ENCODE measurements at places on chromosomes 13 and 19.

GRCh38 chr19:39915848-39916215 lies 18.6 kb downstream of the FCGBP start:
- DNase-seq = no peak

- no peak for DNase-seq
Observed at GRCh38 chr19:42343344-42344110, 18.1 kb downstream of the MEGF8 start.

DNA sequence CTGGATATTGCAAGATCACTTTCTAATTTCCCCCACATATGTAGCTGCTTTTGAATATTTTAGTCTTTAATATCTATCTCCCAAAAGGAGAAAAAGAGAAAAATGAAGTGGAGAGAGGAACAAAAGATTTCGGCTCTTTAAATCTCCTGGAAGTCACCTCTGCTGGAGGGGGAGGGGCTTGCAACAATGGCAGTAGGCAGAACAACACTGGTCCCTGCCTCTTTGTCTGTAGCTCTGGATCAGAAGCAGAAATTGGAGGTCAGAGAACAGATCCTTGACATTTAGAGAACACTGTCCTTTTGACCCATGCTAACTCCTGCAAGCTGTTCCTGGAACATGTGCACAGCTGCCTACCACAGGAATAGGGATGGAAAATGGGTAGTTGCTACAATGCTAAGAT lies 86.7 kb upstream of the GPR12 start:
- no peak for DNase-seq

- DNase-seq = peak; percentile 66
Observed at GRCh38 chr19:13099073-13099999, 3.3 kb downstream of the LYL1 start.

- DNase-seq = no peak
Observed at GRCh38 chr19:43625918-43626579, 6.6 kb upstream of the ZNF428 start.

- no peak for DNase-seq
Observed at GRCh38 chr19:900302-901111, 7.2 kb downstream of the RNU6-9 start.

DNA sequence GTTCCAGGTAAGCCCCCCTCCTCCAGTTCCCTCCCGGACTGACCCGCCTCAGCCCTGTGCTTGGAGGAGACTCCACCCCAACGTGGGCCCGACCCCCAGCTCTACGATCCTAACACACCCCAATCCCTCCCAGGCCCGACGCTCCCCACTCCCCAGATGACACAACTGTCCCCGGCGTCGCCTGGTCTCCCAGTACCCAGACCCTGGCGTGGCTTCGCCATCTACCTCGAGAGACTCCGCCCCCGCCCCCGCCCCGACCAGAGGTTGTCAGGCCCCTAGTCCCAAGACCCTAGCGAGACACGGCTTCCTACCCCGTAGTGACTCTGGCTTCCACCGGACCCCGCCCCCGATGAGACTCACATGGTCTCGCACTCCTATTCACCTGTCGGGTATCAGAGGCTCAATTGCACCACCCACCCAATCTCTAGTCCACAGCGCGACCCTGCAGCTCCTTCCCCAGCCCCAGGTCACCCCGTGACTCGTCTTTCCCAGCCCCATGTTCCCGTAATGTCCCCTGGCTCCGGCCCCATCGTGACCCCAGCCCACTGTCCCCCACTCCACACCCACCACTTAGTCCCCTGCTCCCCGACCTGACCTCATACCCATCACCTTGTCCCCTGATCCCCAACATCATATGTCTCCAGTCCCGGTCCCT lies 2.9 kb downstream of the CD37 start:
- no peak for DNase-seq

DNA sequence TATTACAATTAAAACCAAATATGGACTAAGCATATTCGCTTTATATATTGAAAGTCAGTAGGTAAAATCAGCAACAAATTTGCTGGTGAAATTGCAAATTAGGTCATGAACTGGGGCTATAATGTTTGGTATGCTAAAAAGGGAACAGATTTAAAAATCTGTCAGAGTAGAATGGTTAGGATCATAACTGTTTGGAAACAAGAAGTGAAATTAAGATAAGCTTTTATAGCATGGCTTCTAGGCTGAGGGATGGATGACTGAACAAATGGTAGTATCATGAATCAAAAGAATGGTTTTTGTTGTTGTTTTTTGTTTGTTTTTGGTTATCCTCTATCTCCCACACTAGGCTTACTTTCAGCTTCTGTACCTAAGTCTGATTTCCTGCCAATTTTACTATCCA lies 1090.4 kb downstream of the PCDH9 start:
- no peak for DNase-seq

- peak; percentile 97 for DNase-seq
Observed at GRCh38 chr19:35717665-35718344, at the start of gene KMT2B. Gene KMT2B (plus strand): TSS chr19:35718003. CDS start chr19:35718019, 16 bp downstream.

DNA sequence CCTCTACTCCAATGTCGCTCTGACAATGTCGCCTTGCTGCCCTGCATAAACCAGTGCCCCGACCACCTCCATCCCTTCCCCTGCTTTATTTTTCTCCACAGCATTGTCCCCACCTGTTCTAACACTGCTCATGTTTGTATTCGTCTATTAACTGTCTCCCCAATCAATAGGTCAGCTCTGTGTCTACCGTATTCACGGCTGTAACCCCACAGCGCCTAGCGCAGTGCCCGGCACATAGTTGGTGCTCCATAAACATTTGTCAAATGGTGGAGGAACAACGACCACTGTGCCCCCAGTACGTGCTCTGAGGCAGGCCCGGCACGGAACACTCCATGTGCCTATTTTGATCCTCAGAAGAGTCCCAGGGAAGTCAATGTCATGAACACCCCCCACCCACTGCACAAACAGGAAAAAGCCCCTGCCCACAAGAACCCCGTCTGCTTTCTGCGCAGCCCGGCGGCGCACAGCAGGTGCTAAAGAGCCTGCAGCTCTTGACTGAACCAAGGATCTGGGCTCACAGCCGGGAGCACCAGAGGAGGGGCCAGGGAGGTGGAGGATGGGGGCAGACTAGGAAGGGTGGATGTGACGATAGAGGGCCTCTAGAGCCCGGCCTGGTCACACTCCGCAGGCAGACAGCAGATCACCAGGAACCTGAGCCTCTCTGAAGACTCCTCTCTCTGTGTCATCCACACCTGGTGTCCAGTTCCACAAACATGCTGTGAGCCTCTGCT lies 1.8 kb upstream of the CEACAM16 start:
- no peak for DNase-seq

GRCh38 chr19:1259206-1259875 lies 9.8 kb upstream of the CIRBP start:
- no peak for DNase-seq

GRCh38 chr13:37069597-37070103 lies 10.2 kb upstream of the SUPT20H start:
- no peak for DNase-seq

DNA sequence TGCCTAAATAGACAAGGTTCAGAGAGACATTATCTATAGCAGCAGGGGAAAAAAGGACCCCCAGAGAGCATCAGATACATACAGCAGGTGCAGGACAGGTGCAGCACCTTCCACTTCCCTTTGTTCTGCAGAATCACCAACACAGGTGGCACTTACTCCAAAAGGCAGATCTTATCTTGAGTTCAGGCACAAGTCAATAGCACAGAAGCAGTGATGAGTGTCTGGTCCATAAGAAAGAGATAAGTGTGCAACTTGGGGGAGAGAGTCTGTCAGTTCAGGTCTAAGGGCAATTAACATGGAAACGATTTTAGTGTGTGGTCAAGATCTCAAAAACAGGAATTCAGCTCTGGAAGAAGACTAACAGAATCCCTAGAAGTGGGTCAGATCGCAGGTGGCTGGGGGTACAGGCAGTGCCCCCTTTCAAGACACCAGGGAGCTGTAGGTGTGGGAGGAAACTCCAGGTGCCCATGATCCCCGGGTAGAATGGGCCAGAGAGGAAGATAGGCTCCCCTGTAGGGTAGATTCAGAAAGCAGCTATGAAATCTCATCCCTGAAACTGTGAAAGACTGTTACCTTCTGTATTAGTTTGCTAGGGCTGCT lies 40.6 kb downstream of the TNFSF11 start:
- DNase-seq = no peak

GRCh38 chr13:21219036-21219381 lies 42.6 kb downstream of the MRPL57 start:
- DNase-seq = no peak

DNA sequence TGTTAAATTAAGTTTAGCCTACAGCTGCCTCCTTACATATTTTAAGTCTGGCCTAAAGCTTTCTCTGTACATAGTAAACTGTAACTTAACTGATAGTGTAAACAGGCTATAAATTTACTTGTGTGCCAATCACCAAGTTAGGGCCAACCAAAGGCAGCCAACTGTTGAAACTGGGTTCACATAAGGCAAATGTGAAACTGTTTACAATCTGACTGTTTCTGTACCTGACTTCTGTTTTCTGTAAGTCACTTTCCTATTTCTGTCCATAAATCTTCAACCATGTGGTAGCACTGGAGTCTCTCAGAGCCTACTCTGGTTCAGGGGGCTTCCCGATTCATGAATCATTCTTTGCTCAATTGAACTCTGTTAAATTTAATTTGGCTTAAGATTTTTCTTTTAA lies 103.1 kb downstream of the RAP2A start:
- DNase-seq = no peak

GRCh38 chr19:41425174-41426115 lies 1.7 kb downstream of the B3GNT8 start:
- DNase-seq = no peak

DNA sequence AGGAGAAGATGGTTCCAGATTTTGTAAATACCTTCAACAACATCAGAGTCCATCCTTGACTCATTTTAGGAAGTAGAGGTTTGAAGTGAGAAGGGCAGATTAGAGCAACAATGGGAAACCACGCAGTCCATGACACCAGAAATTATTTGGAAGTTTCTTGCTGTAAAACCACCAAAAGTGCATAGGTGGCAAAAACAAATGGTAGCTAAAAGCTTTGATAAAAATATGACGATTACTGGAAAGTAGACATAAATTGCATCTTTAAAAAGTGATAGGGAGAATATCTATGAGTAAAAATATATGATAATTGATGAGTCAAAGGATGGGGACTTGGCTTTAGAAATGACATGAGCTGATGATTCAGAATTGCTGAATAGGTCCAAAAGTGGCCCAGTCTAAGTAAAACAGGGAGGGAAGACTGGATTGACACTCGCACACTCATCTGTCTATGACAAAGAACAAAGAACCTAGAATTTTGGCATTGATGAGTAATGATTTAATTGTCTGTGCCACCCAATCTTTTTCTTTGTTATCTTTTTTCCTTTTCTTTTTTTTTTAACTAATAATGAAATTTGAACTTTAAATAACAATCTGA lies 472.2 kb downstream of the MYO16 start:
- no peak for DNase-seq

- peak; percentile 47 for DNase-seq
Observed at GRCh38 chr13:46640843-46641242, 87.9 kb downstream of the LRCH1 start.

DNA sequence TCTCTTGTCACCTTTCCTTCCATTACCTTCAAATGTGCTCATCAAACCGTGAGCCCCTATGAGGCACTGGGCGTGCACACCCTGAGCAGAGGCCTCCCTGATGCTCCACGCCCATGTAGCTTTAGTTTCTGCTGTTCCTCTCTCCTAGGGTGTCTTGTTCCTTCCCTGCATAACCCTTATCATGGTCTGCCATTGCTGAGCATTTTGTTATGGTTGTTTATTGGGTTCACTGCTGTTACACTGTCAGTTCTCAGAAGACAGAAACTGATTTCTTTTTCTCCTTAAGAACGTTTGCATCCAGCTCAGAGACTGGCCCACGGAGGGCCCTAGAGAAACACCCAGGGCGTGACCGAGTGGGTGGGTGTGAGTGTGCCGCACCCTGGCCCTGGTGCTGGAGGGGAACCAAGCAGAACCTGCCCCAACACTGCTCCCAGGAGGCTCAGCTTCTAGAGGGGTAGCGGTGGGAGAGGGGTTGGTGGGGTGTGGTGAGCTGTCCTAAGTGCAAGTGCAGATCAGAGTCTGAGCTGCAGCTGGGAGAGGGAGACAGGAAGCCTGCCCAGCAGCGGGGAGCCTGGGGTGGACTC lies 61.4 kb upstream of the URI1 start:
- no peak for DNase-seq

DNA sequence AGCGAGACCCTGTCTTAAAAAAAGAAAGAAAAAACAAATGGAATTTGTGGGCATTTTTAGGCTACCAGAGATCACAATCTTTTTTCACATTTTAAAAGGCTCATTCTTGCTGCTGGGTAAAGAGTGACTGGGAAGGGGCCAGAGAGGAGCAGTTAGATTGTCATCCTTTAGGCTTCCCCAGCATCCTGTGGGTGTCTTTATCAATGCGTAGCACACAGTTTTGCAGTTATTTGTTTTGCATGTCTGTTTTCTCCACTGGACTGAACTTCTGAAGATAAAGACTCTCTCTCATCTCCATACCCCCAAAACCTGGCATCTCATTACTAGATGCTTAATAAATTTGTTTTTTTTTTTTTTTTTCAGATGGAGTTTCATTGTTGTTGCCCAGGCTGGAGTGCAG lies 2.1 kb upstream of the UTP14C start:
- DNase-seq = no peak

DNA sequence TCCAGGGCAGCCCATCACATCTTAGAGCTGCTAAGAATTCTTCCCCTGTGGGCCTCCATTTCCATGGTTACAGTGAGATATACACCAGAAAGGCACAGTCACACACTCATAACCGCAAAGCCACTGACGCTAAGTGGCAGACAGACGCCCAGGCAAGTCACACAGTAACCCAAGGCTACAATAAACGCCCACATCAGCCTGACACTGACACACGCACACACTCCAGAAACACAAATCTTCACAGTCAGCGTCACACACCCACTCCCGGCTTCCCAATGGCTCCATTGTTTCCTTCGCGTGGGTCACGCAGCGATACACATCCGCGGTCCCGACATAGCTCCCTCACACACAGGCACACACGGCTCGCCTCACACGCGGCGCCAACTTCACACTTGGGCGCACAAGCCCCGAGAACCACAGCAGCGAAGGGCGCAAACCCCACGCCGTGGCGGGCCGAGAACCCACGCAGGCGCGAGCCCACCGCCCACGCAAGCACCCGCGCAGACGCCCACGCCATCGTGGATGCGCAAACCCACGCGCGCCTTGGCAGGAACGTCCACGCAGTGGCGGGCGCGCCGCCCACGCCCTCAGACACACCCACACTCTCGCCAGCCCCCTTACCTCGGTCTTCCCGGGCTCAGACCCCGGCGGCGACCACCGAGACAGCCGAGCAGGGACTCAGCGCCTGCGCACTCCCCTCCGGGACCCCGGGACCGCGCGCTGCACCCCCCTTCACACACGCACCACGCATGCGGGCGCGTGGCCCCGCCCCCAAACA lies at the start of gene ZNF667:
ZNF667 (minus strand) TSS at position 695 of the 778 bp plus-strand sequence. CDS start 14,975 bp downstream, outside the sequence.
- DNase-seq = peak; percentile 71

GRCh38 chr13:61030445-61030844 lies 385.2 kb downstream of the PCDH20 start:
- no peak for DNase-seq

- no peak for DNase-seq
Observed at GRCh38 chr13:54175466-54175865, 1146.9 kb downstream of the OLFM4 start.

All from AG08395 (cell line).